Thyroid gland (tissue), 4 donors: ENCODE measurements at places on chromosomes 5 and 9. TPM values are rescaled to one million over a fixed set of nuclear protein-coding genes. Genes with fewer than 3 reads are reported as not detected.

GRCh38 chr9:136023410-136024225 is 62.4 kb upstream of the UBAC1 start:
- DNase-seq = no peak

The NR5A1 gene
- not detected for total RNA-seq

The PPP3R2 gene
- not detected for total RNA-seq

GRCh38 chr9:93612796-93613154 is 36.4 kb downstream of the PHF2 start:
- DNase-seq = no peak

The KIF20A gene
- total RNA-seq = 1.9 TPM

GRCh38 chr5:82349652-82350051 is 71.5 kb upstream of the RPS23 start:
- no peak for DNase-seq

GRCh38 chr5:137792303-137792702 is 38.1 kb upstream of the HNRNPA0 start:
- no peak for DNase-seq

DNA sequence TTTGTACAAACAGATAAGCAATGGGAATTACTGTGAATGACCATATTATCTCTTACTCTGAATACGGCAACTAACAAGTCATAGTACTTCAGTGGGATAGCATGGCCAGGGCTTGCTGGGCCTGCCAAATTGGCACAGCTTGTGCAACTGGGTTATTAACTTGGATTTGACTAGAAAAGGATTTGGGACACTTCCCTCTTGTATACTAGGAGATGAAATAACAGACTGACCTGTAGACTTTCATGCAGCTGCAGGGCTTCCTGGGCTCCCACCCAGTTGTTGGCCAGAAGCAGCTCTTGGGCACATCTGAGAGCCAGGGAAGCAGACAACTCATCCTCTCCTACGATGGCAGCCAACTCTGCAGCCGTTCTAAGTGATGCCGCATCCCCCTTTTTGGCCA is 39.8 kb downstream of the CNOT8 start:
- DNase-seq = no peak

- no peak for DNase-seq
Measured at GRCh38 chr5:73234204-73234555, 61.2 kb downstream of the TMEM174 start.

DNA sequence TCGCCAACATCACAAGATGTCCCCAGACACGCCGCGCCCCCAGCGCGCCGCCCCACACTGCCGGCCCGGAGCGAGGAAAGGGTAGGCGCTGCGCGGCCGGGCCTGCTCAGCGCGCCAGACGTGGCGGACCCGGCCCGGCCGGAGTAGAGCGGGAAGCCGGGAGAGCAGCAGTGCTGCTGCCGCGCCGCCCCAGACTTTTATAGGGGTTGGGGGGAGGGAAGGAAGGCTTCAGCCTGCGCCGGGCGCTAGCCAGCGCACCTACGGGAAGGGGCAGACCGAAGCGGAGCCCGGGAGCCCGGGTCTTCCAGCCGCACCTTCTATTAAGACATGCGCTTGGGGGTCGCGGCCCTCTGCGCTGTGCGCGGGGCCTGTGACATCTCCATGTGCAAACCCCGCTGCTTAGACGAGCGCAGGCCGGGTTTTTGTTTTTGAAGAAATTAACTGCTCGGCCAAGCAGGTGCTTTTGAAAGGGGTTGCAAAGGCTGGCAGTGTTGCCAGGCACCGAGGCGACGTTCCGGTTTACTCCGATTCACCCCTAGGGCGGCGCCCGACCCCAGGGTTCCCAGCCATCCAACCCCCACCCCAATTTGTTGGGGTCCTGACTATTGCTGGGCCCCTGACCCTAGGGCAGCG is 353 bp upstream of the PAX5 start:
- no peak for DNase-seq

The AHRR gene
- total RNA-seq = 1.5 TPM

The RHOBTB3 gene
- 72.5 TPM for total RNA-seq

The DMAC1 gene
- 16.5 TPM for total RNA-seq

- DNase-seq = no peak
Measured at GRCh38 chr9:86575825-86576525, 221.8 kb upstream of the TUT7 start.

GRCh38 chr9:124858330-124859046 is 3.3 kb downstream of the RPL35 start:
- DNase-seq = no peak

- DNase-seq = no peak
Measured at GRCh38 chr5:60445921-60446320, 254.0 kb downstream of the DEPDC1B start.

The PLAC8L1 gene
- total RNA-seq = not detected

DNA sequence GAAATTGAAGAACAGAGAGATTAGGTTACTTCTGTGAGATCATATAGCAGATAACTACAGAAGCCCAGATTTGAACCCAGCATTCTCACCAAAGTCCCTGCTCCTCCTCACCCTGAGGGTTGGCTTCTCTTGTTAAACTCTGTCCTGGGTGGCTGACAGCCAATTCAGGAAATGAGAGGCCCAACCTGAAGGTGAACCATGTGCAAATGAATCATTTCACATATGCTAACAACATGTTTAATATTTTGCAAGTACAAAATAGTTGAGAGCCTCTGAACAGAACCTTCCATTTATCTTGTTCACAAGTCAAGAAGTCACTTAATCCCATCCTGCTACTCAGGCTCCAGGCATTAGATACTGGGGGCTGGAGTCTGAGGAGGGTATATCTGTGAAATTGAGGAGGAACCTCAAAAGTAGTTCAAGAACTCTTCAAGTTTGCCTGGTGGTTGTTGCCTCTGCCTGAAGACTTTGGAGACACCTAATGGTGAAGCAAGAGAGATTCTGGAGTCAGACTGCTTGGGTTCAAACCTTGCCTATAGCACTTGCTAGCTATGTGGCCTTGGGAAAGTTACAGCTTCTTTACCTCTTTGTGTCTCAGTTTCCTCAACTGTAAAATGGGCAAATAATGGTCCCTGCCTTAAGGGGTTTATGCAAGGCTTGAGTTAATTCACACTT is 564.0 kb downstream of the PSAT1 start:
- no peak for DNase-seq
